ENCODE measurements at places on chromosomes 13 and 19.

DNA sequence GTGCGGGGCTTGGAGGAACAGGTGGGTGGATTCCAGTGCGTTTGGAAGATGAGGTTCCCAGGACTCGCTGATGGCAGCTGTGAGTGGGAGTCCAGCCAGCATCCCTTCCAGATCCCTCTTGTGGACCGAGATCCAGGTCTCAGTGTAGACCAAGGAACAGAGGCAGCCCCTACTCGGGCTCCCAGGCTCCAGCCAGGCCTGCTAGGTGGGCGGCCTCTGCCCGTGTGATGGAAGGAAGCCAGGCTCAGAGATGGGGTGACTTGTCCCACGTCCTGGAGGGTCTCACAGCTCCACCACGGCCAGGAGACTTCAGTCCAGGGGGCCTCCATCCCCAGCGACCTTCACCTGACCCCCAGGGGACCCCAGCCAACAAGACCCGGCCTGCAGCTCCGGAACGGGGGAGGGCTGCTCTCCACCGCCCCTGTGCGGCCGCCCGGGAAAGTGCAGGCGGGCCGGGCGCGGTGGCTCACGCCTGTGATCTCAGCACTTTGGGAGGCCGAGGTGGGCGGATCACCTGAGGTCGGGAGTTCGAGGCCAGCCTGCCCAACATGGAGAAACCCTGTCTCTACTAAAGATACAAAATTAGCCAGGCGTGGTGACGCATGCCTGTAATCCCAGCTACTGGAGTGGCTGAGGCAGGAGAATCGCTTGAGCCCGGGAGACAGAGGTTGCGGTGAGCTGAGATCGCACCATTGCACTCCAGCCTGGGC lies 729 bp upstream of the MADCAM1 start:
- DNase-seq, result no peak

GRCh38 chr19:10815007-10815536 lies 20.9 kb downstream of the TMED1 start:
- no peak for DNase-seq

- no peak for DNase-seq
Observed at GRCh38 chr19:9658769-9659168, 16.1 kb downstream of the ZNF562 start.

- DNase-seq, result no peak
Observed at GRCh38 chr13:113652404-113653263, 5.4 kb downstream of the ATP4B start.

GRCh38 chr13:87999240-87999700 lies 328.1 kb downstream of the SLITRK5 start:
- no peak for DNase-seq

GRCh38 chr13:70941454-70941853 lies 833.2 kb upstream of the KLHL1 start:
- DNase-seq, result no peak

- DNase-seq, result no peak
Observed at GRCh38 chr13:48573213-48574007, 40.5 kb upstream of the RCBTB2 start.

DNA sequence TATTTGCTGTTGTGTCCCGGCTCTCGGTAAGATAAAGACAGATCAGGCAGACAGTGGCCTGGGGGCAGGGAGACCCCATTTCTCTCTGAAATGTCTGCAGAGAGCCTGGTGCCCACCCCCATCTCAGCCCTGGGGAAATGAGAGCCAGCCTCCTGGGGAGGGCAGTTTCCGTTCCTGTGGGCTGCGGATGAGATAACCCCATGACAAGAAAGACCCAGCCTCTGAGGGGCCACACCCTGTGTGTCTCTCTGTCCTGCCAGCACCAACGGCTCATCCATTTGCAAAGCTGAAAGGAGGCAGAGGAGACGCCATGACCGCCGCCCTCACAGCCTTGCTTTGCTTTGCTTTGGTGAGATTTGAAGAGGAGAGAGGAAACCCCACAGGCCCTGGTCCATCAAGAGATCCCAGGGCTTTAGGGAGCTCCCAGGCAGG lies 28.1 kb upstream of the KIR3DL3 start:
- no peak for DNase-seq

DNA sequence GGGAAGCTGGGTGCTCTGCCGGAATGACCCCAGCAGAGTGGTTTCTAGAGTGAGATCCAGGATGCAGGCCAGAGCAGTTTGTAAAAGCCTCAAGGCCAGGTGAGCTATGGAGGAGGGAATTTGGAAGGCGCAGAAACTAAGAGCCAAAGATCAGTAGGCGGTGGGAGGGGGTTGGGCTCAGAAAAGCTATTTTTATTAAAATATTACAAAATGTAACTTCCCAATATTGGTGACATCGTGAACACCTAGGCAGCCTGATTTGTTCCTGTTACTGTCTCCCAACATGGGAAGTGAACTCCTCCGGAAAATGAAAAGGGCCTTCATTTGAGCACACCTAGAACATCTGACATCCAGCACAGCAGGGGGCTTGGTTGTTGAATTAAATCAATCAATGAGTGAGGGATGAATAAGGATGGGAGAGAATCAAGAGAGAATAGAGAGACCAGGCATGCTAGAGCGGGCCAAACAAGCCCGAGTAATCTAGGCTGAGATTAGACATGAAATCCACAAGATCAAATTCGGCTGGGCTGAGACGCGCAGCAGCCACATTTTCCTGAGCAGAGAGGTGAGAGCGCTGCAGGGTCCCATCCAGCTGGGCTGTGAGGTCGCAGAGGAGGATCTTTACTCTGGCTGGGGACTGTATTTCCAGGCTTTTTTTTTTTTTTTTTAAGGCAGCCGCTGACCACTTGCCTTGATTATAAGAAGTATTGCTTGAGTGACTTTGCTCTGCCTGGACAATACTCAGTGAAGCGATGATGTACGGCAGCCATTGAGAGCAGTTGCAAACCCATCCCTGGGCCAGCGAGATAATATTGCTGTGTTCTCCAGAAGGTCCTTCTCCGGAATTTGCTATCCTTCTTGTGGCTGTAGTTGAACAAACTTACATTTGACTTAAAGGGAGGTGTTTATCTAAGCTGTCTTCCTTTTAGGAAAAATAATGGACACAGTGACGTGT lies 178.0 kb upstream of the KL start:
- no peak for DNase-seq

- no peak for DNase-seq
Observed at GRCh38 chr13:102688306-102688973, 6.4 kb downstream of the METTL21C start.

DNA sequence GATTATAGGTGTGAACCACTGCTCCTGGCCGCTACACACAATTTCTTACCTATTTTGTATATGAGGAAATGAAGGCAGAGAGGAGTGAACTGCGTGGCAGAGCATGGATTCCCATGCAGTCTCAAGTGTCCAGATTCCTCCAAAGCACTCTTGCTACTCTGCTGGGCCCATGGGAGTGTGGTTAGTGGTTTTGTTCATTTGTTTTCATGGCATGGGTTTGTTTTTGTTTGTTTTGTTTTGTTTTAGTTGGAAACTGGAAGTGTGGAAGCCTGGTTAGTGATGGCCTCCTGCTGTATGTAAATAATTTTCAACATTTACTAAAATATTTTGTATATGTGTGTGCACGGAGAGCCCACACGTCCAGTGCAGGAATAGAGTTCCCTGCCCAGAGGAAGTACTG lies 61.3 kb upstream of the LRCH1 start:
- DNase-seq, result no peak

GRCh38 chr13:106373989-106374572 lies 161.4 kb downstream of the EFNB2 start:
- DNase-seq, result no peak

- DNase-seq, result no peak
Observed at GRCh38 chr19:48370955-48371354, 6.8 kb downstream of the SYNGR4 start.

DNA sequence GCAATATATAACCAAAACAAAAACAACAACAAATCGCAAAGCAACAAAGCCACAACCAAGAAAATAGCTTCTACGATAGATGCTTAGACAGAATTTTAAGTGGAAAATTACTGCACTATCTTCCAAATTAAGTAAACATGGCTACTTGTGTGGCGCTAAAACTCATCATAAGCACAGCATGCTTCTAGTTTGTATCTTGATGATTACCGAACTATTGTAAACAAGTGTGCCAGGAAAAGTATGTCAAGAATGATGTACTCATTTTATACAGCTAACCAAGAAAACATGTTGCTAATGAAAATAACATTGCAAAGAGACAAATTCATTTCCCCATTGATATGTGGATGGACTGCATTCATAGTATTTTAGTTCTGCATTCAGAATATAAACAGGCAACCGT lies 271.9 kb upstream of the GPC6 start:
- DNase-seq, result no peak

DNA sequence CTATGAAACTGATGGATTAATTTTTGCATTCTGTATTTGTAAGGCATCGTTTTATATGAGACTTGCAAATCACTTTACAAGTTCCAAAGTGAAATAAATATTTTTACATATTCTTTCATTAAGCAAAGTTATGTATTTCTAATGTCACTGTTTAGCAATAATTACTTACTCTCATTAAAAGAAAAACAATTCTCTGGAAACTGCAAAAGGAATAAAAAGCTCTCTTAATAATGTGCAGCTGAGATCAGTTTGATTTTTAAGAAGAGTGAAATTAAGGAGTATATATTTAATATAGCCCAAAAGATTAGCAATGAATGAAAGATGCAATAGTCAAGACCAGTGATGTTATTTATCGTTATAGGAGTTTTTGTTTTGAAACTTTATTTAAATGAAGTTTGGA lies 155.2 kb downstream of the GPC5 start:
- no peak for DNase-seq

GRCh38 chr19:498977-499623 lies 2.8 kb downstream of the MADCAM1 start:
- DNase-seq, result no peak

DNA sequence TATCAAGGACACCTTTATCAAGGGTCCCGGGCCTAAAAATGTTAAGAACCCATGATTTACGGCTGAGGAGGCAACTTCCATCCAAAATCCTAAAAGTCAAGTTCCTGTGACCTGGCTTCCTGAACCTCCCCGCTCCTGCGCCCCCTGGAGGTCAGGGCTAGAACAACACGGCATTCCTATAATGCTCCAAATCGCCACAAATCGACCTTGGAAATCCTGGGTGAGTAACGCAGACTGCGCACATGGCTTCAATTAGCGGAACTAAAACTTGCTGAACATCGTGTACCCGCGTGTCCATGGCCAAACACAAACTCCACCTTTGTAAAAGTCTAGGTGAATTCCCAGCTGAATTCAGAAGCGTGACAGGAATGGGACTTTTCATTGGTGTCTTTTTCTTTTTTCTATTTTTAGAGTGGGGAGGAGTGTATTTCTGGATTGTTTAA lies 4.3 kb upstream of the C5AR1 start:
- DNase-seq, result no peak

DNA sequence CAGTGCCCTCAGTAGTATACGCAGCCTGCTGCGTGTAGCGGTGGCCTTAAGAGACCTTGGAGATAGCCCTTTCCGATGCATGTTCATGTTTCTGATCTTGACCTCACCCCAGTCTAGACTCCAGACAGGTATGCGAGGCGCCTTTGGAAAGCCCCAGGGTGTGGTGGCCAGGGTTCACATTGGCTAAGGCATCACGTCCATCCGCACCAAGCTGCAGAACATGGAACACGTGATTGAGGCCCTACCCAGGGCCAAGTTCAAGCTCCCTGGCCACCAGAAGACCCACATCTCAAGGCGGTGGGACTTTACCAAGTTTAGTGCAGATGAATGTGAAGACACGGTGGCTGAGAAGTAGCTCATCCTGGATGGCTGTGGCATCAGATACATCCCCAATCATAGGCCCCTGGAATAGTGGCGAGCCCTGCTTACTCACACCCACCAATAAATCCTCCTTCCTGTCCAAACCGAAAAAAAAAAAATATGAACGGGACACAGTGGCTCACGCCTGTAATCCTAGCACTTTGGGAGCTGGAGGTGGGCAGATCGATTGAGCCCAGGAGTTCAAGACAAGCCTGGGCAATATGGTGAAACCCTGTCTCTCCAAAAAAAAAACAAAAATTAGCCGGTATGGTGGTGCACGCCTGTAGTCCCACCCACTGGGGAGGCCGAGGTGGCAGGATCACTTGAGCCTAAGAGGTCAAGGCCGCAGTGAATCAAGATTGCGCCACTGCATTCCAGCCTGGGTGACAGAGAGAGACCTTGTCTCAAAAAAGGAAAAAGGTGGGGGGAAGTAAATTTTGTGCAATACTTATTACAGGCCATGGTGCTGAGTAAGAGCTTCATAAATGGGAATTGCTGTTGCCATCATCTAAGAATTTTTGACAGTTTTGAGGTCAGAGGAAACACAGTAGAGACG lies 12.4 kb upstream of the CBLC start:
- DNase-seq, result no peak

All from COR-L47 (cell line).